Mucosa of gallbladder (tissue), 1 donor: ENCODE measurements at places on chromosomes 6 and 20. TPM values are rescaled to one million over a fixed set of nuclear protein-coding genes. Genes with fewer than 3 reads are reported as not detected.

DNA sequence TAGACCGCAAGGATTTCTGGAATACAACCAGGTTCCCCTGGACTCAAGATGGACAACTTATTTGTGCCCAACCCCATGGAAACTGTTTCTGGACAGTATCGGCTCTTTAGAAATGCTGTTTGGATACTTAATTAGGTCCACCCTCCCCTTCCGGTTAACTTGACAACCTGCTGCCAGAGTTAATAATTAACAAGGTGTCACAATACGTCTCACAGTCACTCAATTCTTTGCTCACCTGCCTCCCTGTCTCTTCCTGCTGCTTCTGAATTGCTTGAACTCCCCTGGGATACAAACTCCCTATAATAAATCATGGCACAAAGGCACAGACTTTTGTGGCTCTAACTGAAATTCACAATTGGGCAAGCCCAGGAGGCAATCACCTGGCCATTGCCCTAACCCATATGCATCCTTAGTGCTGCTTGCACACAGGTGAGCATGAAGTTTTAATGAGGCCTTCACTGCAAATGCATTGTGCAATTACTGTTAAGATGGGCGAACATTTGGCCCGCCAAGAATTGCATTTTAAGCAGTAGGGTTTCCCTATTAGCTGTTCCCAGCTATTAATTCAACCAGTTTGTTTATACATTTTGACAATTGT lies 504.4 kb upstream of the NOX3 start:
- no peak for DNase-seq

DNA sequence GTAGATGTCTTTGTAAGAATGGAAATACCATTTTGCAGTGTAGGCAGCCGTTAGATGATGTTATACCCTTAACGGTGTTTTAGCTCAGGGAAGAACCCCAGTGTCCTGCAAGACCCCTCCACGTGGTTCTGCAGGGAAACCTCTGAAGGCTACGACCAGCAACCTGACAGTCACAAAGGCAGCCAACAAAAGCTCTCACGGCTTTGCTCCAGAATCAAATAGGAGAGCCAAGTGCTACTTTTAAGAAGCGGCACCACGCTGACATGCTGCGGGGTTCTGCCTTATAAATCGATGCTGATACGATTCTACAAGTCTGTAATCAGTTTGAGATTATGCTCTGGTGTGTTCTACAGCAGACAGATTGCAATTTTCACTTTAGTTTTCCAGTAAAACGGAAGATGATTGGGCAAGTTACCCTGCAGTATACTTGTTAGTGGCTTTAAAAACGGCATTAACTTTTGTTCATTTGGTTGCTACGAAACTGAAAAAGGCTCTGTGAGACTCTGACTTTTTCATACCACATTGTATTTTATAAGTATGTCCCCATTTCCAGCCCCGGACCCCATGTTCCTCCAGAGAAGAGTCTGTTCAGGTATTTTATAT lies 312.9 kb downstream of the SAMD5 start:
- no peak for DNase-seq

- DNase-seq = peak; percentile 69
Measured at GRCh38 chr6:44064089-44064947, 62.9 kb downstream of the MRPL14 start.

DNA sequence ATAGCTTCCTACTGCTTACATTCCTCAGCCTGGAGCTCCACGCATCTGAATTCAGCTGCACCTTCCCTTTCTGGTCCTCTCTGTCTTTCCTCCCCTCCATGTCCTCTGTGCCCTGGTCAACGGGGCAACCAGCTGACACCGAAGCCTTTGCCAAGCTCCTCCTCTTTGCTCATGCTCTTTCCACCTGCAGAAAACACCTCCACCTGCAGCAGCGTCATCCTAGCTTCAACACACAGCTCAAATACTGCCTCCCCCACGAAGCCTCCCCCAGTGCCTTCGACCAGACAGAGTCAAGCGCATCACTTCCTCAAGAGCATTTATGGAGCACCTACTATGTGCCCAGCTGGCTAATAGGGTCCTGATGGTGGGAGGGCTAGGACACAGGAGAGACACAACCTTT lies 9.2 kb downstream of the CDH22 start:
- DNase-seq = no peak

DNA sequence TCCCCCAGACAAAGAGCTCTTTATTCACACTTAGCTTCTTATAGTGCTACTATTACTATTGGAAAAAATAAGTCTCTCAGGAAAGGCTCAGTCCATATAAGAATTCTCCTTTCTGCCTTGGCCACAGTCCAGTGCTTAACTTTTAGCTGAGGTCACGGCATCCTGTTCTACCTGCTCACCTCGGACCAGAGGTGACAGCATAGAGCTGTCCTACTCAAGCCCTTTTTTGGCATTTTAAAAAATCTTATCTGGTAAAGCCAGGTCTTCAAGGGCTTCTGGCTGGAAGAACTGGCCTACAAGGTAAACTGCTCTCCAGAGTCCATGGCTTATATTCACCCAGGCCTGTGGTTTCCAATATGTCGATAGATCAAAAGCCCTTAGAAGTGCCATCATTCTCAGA lies 109.7 kb downstream of the RCAN2 start:
- DNase-seq = no peak

The FGD2 gene
- 20.5 TPM for total RNA-seq

The VPS16 gene
- total RNA-seq = 43.2 TPM

The HTR1B gene
- 0.58 TPM for total RNA-seq

The PPP1R14C gene
- total RNA-seq = 0.37 TPM
